Left cardiac atrium (tissue), 4 donors: ENCODE measurements at places on chromosomes 1 and 21. TPM values are rescaled to one million over a fixed set of nuclear protein-coding genes. Genes with fewer than 3 reads are reported as not detected.

The S100A9 gene
- 184 TPM for total RNA-seq

The CFH gene
- total RNA-seq, result 131 TPM

DNA sequence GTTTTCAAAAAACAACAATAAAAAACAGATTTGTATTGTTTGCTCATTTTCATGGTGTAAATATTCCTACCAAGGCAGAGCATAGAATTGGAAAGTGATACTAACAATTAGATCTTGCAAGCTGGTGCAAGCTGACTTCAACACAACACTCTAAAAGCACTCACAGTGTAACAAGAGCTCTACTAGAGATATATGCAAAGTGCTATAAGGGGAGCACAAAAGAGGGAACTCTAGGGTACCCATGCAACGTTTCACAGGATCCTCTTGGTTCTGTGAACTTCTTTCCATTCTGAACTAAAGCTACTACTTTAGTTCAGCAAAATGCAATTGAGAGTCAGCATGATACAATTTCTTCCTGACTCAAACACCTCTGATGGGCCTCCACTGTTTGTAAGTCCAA, 78.3 kb downstream of the ATP1B1 start:
- DNase-seq, result no peak

GRCh38 chr1:1187938-1188337, 14.3 kb downstream of the TTLL10 start:
- no peak for DNase-seq

GRCh38 chr1:56972976-56973375, 7.2 kb upstream of the C8B start:
- no peak for DNase-seq

- DNase-seq, result no peak
These were observed 21.9 kb downstream of the ABCD3 start for GRCh38 chr1:94440088-94440487.

DNA sequence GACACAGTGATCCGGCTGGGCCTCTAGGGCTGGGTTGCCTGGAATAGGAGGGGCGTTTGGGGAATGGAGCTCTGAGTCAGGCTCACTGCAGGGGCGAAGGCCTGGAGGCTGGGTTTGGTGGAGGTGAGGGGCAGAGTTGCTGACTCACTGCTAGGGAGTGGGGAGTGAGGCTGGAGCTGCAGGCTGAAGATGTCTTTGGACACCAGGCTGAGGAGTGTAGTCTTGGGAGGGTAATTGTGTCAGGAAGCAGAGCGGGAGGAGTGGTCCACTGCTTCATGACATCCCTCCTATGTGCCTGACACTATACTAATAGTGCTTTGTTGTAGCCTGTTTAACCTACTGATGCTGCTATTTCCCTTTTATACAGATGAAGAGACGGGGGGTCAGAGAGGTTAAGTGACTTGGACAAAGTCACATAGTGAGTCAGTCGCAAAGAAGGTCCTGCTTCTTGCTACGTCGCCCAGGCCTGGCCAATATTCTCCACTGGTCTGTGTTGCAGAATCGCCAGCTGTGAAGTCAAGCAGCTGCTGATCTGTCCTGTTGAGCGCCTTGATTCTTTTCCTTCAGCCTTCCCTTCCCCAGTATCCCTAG, 13.6 kb downstream of the ACTL8 start:
- DNase-seq, result peak; percentile 69

GRCh38 chr1:180956028-180956640, 43.4 kb downstream of the KIAA1614 start:
- DNase-seq, result no peak
